CMK (cell line): ENCODE measurements at places on chromosomes 7 and 10.

DNA sequence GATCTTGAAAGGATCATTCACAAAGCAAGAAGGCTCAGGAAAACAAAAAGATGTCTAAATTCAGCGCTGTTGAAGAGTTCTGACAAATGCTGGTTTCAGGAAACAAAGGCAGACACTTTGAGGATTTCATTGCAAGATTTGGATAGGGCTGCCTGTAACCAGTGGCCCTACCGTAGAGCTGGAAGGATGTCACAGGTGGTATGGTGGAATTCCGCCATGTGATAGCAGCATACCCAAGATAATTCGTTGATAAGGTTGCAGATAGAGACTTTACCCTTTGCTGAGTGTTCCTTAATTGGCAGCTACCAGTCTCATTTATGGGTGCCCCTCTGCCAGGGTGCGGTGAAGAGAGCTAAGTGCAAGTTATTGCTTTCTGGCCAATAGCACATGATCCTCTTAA is 100.1 kb downstream of the WDR11 start:
- DNase-seq, result no peak

GRCh38 chr10:11058965-11059364 is 41.3 kb downstream of the CELF2 start:
- no peak for DNase-seq

DNA sequence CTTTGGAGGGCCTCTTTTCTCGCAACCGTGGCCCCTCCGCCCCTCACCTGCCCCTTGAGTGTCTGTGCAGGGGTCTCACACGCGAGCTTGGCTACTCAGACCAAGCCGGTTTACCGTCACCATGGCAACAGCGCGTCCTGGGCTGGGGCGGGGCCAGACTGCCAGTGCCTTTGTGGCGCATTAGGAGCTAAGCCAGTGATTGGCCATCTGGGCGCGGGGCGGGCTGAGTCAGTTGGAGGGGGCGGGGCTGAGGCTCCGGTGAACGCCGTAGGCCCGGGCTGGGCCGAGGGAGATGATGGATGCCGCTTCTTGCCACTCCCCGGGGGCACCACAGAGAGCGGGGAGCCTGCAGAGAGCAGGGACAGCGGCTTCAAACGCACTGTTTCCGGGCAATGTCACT is 48.7 kb upstream of the FXYD4 start:
- no peak for DNase-seq

DNA sequence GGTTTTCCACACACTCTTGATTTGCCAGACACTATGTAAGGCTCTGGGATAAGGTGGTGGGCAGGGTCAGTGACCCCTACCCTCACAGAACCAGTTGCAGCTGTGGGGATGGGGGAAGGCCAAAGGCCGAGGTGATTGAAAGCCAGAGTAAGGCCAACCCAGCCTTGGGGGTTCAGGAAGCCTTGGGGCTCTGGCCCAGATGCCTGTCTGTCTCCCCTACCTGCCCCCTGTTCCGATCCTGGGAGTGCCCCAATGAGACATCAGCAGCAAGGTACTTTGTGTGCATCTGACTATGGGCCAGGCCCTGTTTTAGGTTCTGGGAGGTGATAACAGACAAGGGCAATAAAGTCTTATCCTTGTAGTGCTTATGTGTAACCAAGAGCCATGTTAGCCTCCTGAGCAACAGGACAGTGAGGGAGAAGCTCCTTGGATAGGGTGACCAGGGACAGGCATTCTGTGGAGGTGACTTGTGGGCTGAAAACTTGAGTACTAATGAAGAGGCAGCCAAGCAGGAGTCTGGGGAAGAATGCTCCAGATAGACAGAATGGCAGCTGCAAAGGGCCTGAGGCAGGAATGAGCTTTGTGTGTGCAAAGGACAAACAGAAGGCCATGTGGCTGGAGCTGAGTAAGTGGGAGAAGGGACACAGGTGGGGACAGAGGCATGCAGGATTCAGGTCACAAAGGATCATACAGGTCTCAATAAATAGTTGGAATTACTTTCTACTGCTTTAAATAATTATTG is 35.4 kb downstream of the TSPAN14 start:
- DNase-seq, result no peak

GRCh38 chr7:105210721-105211205 is 178.0 kb downstream of the SRPK2 start:
- DNase-seq, result no peak

GRCh38 chr7:17150018-17150417 is 148.4 kb upstream of the AHR start:
- no peak for DNase-seq

DNA sequence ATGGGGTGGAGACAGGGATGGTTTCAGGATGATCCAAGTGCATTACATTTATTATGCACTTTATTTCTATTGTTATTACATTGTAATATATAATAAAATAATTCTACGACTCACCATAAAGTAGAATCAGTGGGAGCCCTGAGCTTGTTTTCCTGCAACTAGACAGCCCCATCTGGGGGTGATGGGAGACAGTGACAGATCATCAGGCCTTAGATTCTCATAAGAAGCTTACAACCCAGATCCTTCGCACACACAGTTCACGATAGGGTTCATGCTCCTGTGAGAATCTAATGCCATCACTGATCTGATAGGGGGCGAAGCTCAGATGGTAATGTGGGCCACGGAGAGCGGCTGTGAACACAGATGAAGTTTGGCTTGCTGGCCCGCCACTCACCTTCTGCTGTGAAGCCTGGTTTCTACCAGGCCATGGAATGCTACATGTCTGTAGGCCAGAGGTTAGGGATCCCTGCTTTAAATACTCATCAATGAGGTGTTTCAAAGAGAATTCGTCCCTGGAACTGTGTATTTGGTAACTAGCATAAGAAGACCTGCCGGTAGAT is 21.2 kb upstream of the PRKCQ start:
- DNase-seq, result no peak

- no peak for DNase-seq
Measured at GRCh38 chr7:142790555-142790954, 19.8 kb downstream of the PRSS2 start.
